ENCODE measurements at places on chromosomes 5 and 9.

- no peak for DNase-seq
Measured at GRCh38 chr5:159913501-159913900, 2.8 kb upstream of the ADRA1B start.

DNA sequence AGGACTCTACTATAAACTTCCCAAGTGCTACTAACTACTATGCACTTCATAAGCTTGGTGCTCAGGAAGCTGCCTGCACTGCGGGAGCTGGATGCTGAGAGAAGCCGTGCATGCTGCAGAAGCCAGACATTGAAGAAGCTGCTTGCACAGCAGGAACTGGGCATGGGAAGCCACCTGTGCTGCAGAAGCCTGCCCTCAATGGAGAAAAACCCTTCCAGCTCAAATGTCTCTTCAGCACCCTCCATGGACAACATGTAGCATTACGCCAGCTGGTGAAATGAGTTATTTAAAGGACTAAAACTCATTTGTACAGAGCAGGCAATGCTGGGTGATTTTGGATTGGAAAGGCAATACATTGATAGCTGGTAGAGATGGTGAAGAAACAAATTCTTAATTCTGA, 247.2 kb downstream of the KIF4B start:
- no peak for DNase-seq

DNA sequence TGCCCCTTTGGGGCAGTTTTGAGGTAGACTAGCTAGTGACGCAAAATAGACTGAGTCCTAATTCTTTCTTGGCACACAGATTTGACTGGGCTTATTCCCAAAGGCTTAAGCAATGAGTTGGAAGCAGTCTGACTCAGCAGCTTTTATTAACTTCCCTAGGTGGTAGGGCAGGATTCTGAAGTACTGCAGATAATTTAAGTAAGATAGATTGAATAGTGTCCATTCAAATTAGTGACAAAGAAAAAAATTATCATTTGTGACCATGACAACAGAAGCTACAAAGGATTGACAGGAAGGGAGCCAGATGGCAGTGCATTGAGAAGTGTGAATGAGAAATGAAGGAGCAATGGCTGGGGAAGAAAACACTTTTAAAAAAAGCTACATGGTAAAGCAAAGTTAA, 649.4 kb downstream of the CDH9 start:
- peak; percentile 26 for DNase-seq

GRCh38 chr5:151700820-151701219, 14.1 kb upstream of the SPARC start:
- DNase-seq = no peak

GRCh38 chr5:158519433-158520021, 580.2 kb downstream of the EBF1 start:
- DNase-seq = no peak

- DNase-seq = no peak
Measured at GRCh38 chr9:15572200-15572770, 19.4 kb downstream of the CCDC171 start.

- DNase-seq = no peak
Measured at GRCh38 chr5:61177070-61177469, 14.8 kb upstream of the SMIM15 start.

- DNase-seq = peak; percentile 49
Measured at GRCh38 chr5:160333721-160334120, 21.4 kb upstream of the CCNJL start.

GRCh38 chr9:103649086-103649485, 445.0 kb upstream of the SMC2 start:
- no peak for DNase-seq

DNA sequence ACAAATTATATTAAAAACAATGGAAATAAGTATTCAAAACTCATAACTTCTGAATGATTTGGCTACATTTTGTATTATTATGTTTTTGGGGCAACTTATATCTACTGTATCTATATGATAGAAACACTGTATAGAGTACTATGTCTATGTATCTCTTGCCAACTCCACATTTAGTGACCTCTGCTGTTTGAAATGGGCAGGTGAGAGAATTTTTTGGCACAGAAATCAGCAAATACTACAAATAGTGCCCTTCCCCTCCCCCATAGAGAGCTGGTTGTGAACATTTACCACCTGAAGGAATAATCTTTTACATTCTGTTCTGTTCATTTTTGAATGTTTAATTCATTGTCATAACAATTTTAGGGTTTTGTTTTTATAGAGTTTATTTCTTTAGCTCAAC, 545.3 kb downstream of the PDE4D start:
- DNase-seq = no peak

DNA sequence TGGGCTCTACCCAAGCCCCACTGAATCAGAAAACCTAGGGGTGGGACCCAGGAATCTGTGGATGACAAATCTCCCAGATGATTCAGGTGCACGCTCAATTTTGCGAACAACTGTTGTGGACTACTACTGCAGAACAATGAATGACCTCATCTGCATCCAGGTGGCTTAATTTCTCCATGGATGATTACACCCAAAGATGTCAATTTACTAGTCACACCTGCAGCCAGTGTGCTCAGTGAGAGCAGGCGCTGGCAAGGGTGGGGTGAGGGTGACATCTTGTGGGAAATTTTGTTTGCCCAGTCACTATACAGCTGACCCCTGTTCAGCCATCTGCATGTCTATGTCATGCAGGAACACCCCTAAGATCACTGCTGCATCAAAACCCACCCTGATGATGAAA, 118.2 kb downstream of the ENTREP1 start:
- no peak for DNase-seq

DNA sequence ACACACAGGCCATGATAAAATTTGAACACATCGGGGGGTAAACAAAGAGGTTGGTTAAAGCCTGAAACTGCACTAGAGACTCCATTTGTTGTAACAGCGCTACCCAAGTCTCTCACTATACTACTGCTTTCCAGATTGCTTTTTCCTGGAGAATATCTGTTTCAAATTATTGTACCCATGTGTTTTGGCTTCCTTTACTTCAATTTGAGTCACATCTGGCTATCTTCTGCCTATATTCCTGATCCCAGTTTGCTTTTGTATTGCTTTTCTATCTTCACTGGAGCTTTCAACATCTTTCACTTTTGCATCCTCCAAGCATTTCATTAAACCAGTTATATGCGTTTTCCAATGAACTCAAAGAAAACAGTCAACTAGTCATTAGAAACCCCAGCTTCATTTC, 404.7 kb downstream of the MLLT3 start:
- no peak for DNase-seq

DNA sequence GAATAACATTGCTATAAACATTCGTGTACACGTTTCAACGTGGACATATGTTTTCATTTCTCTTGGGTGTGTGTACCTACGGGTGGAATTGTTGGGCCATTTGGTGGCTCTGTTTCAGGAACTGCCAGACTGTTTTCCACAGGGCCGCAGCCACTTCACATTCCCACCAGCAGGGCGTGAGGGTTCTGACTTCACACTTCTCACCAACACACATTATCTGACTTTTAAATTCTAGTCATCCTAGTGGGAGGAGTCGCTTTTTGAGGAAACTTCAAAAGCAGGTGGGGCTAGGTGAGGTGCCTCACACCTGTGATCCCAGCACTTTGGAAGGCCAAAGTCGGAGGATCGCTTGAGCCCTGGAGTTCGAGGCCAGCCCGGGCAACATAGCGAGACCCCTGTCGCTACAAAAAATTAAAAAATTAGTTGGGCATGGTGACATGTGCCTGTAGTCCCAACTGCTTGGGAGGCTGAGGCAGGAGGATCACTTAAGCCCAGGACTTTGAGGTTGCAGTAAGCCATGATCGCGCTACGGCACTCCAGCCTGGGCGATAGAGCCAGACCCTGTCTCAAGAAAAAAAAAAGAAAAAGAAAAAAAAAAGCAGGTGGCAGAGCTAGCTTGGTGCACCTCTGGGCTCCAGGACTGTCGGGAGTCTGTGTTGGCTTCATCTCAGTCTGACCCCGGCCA, 28.5 kb downstream of the TSPAN17 start:
- DNase-seq = no peak

DNA sequence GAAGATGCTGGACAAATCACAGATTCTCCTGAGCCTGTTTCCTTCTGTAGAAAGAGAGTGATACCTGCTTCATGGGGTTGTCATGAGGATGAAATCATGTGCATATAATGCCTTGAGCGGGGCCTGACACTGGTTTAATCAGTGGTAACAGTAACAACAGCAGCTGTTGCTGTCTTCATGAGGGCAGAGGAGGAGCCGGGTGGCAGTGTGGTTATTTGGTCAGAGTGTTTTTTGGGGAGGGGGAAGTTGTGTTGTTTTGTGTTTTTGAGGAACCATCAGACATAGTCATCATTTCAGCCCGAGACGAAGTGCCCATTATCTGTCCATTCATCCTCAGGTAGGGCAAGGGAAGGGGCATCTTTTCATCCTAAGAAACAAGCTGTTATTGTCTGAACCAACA, 44.0 kb downstream of the NEURL1B start:
- no peak for DNase-seq
